Thyroid gland (tissue), 4 donors: ENCODE measurements at places on chromosomes 6 and 20.

DNA sequence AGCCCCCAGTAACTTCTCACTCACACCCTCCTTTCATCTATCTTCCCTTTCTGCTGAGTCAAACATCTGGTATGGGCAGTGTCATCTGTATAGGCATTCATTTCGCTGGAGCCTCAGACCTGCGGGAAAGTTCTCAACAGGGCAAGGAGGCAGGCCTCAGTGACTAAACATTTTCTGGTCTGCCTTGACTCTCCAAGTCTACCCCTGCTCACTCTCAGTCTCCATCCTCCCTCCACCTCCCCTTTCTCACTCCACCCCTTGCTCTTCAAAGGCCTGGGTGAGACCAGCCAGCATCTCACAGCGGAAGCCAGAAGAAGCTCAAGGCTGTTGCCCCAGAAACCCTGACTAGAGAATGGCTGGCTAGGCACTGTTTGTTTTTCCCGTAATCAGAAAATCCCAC, 105.0 kb upstream of the BEND6 start:
- no peaks in the 10 kb centered on the region for H3K36me3 ChIP-seq
- H3K27ac ChIP-seq = no peak overlapping the region
- no peak overlapping the region for H3K4me3 ChIP-seq
- H3K27me3 ChIP-seq = no peaks in the 10 kb centered on the region

DNA sequence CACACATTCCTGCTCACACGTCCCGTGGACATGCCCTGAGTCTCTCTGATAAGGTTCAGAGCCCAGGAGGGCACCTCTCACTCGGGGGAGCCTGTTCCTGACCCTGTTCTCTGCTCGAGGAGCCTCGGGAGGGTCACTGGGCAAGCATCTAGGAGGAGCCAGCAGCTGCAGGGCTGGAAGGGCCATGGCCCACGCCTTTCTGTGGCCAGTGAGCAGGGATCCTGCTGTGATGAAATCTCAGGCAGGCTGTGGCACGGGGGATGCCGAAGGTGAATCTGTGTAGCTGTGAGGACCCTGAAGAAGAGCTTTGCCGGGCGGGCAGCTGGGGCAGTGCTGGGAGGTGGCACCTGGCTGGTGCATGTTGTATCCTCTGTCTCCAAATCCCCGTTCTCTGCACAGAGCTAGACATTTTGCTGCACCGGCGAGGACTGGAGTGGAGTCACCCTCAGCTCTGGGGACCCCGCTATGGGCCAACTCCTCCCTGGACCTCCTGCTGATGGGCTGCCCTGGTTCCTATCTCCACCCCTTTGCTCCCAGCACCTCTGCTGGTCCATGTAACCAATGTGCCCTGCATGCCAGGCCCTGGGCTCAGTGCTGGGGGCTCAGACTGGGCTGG, 7.1 kb upstream of the NPBWR2 start:
- H3K36me3 ChIP-seq = no peaks in the 10 kb centered on the region
- H3K27me3 ChIP-seq = no peaks in the 10 kb centered on the region
- no peak overlapping the region for H3K4me3 ChIP-seq
- H3K4me1 ChIP-seq = no peaks in the 10 kb centered on the region
- DNase-seq = no peak

DNA sequence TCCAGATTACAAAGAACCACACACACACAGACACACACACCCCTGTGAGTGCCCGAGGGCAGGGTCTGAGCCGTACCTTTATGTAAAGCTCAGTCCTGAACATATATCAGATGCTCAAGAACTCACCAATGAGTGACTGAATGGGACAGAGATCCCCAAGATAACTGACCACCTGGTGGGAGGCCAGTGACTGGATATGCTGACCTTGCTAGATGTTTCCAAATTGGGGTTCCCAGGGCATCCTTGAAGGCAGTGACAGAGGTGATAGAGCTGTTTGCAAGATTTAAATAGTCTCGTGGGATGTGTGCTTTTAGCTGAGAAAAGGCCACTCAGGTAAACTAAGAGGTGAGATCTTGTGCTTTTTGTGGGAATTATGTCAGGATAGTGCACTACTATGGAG, 39.3 kb downstream of the KCNK17 start:
- H3K4me1 ChIP-seq = peaks cover 14% of the 10 kb centered on the region
- H3K4me3 ChIP-seq = no peak overlapping the region

DNA sequence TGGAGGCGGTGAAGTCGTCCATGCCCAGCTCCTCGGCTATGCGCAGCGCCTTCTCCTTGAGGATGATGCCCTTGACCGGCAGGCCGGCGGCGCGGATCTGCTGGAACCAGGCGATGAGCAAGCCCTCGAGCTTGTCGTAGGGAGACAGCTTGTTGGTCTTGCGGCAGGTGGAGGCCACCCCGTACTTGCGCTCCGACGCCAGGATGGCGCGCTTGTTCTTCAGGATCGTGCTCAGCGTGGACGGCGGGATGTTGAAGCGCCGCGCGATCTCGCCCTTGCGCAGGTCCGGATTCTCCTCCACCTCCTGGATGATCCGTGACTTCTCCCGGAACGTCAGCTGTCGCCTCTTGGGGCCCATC, 435 bp downstream of the CENPB start:
- H3K36me3 ChIP-seq = no peaks in the 10 kb centered on the region
- H3K27me3 ChIP-seq = no peaks in the 10 kb centered on the region
- DNase-seq = peak; percentile 54
- peak overlapping the region; percentile 37 for H3K4me3 ChIP-seq
- H3K4me1 ChIP-seq = peaks cover 17% of the 10 kb centered on the region

GRCh38 chr20:22686097-22686496, 101.7 kb upstream of the FOXA2 start:
- peak; percentile 48 for DNase-seq
- H3K36me3 ChIP-seq = no peaks in the 10 kb centered on the region
- H3K4me3 ChIP-seq = no peak overlapping the region
- H3K27me3 ChIP-seq = no peaks in the 10 kb centered on the region
- no peak overlapping the region for H3K27ac ChIP-seq
- peaks cover 4% of the 10 kb centered on the region for H3K4me1 ChIP-seq

GRCh38 chr6:68094070-68094469, 541.0 kb upstream of the ADGRB3 start:
- H3K27me3 ChIP-seq = no peaks in the 10 kb centered on the region
- DNase-seq = no peak
- no peaks in the 10 kb centered on the region for H3K36me3 ChIP-seq
- no peak overlapping the region for H3K4me3 ChIP-seq

DNA sequence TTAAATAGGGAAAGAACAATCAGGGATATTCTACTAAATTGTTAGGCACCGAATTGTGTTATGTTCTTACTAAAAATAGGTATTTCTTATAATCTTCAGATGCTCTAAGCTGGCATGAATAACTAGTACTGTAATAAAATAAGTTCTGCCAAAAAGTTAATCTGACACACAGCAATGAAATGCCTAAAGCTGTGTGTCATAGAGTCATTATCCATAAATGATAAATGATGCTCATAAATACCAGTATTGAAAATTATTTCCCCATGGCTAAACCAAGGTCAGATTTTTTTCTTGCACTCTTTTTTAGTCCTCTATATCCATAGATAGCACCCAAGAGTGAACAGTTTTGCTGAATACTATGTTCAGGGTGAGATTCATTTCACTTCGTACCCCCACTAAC, 11.7 kb upstream of the PRIM2 start:
- peaks cover 5% of the 10 kb centered on the region for H3K4me1 ChIP-seq
- DNase-seq = no peak
- H3K27ac ChIP-seq = peak overlapping the region; percentile 32
- H3K36me3 ChIP-seq = no peaks in the 10 kb centered on the region
- no peak overlapping the region for H3K4me3 ChIP-seq

DNA sequence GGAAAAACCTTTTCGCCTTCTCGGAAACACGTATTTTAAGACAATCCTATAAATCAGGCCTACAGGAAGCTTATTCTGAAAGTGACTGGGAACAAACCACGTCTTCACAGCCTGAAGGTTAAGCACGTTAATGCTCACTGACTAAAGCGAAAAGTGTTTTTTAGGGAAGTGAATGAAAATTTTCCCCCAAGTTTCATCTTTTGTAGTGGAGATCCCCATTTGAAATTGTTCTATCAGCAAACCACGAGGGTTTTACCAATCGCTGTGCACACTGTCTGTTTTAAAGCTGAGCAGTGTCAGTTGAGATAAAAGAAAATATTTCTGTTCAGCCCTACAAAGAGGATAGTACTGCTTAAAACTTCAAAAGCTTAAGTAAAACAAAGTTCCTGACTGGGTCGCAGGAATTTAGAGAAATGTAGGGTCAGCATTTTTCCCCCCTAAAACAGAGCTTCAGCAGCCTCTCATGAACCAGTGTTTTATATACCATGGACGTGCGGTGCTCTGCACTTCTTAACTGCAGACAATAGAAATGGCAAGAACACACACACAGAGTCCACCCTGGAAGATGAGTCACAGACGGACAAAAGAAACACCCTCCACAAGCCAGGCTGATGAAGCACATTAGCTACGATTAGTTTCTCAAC, 34.9 kb downstream of the SLC22A23 start:
- H3K4me3 ChIP-seq = no peak overlapping the region
- no peak overlapping the region for H3K27ac ChIP-seq
- no peaks in the 10 kb centered on the region for H3K27me3 ChIP-seq
- DNase-seq = no peak
- peaks cover 4% of the 10 kb centered on the region for H3K4me1 ChIP-seq

DNA sequence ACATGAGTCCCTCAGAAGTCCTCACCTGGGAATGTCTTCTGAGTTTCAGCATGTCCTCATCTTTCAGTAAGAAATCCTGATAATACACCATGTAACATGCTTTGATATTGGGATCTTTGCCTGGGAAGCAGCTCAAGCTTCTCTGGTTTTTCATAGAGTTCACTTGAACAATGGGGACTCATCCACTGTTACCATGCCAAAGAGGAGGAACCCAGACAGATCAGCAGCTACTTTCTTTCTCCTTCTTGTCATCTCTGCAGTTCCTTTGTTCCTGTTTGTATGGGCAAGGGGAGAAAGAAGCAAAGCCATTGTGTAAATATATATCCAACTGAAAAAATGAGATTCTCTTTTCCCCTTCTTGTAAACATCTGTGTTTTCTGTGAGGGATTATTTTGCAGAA, 450.6 kb upstream of the HS3ST5 start:
- no peak for DNase-seq
- H3K4me1 ChIP-seq = no peaks in the 10 kb centered on the region
- H3K27me3 ChIP-seq = no peaks in the 10 kb centered on the region
- H3K27ac ChIP-seq = no peak overlapping the region
- no peak overlapping the region for H3K4me3 ChIP-seq

GRCh38 chr20:24776755-24777271, 172.3 kb upstream of the CST7 start:
- peaks cover 6% of the 10 kb centered on the region for H3K4me1 ChIP-seq
- H3K36me3 ChIP-seq = no peaks in the 10 kb centered on the region
- no peaks in the 10 kb centered on the region for H3K27me3 ChIP-seq
- H3K27ac ChIP-seq = peak overlapping the region; percentile 5
- DNase-seq = no peak
